Trophoblast cell (in vitro differentiated cells and primary cell): ENCODE measurements at places on chromosomes 12 and 14.

- peak; percentile 50 for DNase-seq
- no peaks in the 10 kb centered on the region for H3K4me1 ChIP-seq
- H3K27me3 ChIP-seq: no peaks in the 10 kb centered on the region
- H3K27ac ChIP-seq: no peak within 1 kb of the TSS
- H3K36me3 ChIP-seq: no peaks in the 10 kb centered on the region
- H3K4me3 ChIP-seq: no peak within 1 kb of the TSS
Observed at GRCh38 chr12:9760699-9761418, at the start of gene CD69. Gene CD69, minus strand, starts transcription at chr12:9760901. Its CDS starts 81 bp downstream, at chr12:9760820.

GRCh38 chr12:69655616-69656340 is 43.3 kb downstream of the BEST3 start:
- H3K27me3 ChIP-seq: no peaks in the 10 kb centered on the region
- peak overlapping the region; percentile 87 for H3K27ac ChIP-seq
- DNase-seq: peak; percentile 88
- peaks cover 18% of the 10 kb centered on the region for H3K4me1 ChIP-seq
- H3K36me3 ChIP-seq: no peaks in the 10 kb centered on the region

- H3K27me3 ChIP-seq: no peaks in the 10 kb centered on the region
- H3K27ac ChIP-seq: no peak overlapping the region
- no peak for DNase-seq
- no peak overlapping the region for H3K4me3 ChIP-seq
- H3K4me1 ChIP-seq: no peaks in the 10 kb centered on the region
Observed at GRCh38 chr12:82474181-82474797, 116.0 kb downstream of the METTL25 start.

DNA sequence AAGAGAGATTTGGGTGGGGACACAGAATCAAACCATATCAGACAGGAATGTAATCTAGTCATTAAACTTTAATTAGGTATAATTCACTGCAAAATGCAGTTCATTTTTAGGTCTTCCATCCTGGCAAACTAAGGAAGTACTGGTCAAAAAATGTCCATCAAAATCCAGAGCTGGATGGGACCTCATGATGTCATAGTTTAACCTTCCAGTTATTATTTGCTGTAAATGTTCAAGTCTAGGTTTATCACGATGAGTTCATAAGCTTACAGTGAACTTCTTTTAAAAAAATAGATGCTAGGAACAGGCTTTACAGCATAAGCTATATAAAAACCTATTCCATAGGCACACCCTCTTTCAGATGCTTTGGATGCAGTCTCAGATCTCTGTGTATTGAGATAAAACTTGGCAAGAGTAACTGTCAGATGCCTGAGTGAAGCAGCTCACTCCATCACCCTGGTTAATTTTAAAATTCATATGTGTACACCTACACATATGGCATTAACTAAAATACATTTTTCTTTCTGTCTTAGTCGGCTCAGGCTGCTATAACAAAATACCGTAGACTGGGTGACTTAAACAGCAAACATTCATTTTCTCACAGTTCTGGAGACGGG is 7.9 kb downstream of the SSPN start:
- H3K27ac ChIP-seq: no peak overlapping the region
- no peak for DNase-seq
- no peaks in the 10 kb centered on the region for H3K4me1 ChIP-seq
- H3K27me3 ChIP-seq: no peaks in the 10 kb centered on the region
- H3K36me3 ChIP-seq: no peaks in the 10 kb centered on the region

- no peak for DNase-seq
- H3K27me3 ChIP-seq: no peaks in the 10 kb centered on the region
- H3K36me3 ChIP-seq: no peaks in the 10 kb centered on the region
- no peak overlapping the region for H3K27ac ChIP-seq
- H3K4me1 ChIP-seq: no peaks in the 10 kb centered on the region
Observed at GRCh38 chr12:55017416-55017925, 2.3 kb upstream of the NEUROD4 start.

- no peak overlapping the region for H3K27ac ChIP-seq
- H3K36me3 ChIP-seq: no peaks in the 10 kb centered on the region
- DNase-seq: peak; percentile 80
- peaks cover 41% of the 10 kb centered on the region for H3K27me3 ChIP-seq
- H3K4me3 ChIP-seq: no peak overlapping the region
- peaks cover 27% of the 10 kb centered on the region for H3K4me1 ChIP-seq
Observed at GRCh38 chr12:48995086-48995879, 3.9 kb downstream of the DDN start.

GRCh38 chr14:21066882-21067502 is 3.1 kb upstream of the ARHGEF40 start:
- H3K36me3 ChIP-seq: no peaks in the 10 kb centered on the region
- no peaks in the 10 kb centered on the region for H3K27me3 ChIP-seq
- H3K4me3 ChIP-seq: no peak overlapping the region
- peaks cover 12% of the 10 kb centered on the region for H3K4me1 ChIP-seq
- DNase-seq: no peak
- H3K27ac ChIP-seq: no peak overlapping the region

GRCh38 chr12:85322715-85323114 is 42.7 kb downstream of the ALX1 start:
- no peak overlapping the region for H3K4me3 ChIP-seq
- H3K27me3 ChIP-seq: no peaks in the 10 kb centered on the region
- H3K27ac ChIP-seq: no peak overlapping the region
- DNase-seq: no peak
- H3K36me3 ChIP-seq: no peaks in the 10 kb centered on the region
- no peaks in the 10 kb centered on the region for H3K4me1 ChIP-seq

DNA sequence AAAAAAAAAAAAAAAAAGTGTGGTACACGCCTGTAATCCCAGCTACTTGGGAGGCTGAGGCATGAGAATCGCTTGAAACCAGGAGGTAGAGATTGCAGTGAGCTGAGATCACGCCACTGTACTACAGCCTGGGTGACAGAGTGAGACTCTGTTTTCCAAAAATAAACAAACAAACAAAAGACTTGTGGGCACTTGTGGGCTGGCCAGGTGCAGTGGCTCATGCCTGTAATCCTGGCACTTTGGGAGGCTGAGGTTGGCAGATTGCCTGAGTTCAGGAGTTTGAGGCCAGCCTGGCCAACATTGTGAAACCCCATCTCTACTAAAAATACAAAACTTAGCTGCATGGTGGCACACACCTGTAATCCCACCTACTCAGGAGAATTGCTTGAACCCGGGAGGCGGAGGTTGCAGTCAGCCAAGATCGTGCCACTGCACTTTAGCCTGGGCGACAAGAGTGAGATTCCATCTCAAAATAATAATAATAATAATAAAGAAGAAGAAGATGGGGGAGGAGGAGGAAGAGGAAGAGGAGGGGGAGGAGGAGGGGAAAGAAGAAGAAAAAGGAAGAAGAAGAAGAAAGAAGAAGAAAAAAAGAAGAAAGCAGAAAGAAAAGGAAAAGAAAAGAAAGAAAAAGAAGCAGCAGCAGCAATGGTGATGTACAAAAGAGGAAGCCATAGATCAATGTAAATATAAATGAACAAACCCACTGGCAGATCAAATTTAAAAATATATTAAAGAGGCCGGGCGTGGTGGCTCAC is 27.9 kb upstream of the CCNT1 start:
- H3K4me1 ChIP-seq: no peaks in the 10 kb centered on the region
- no peak overlapping the region for H3K4me3 ChIP-seq
- H3K27me3 ChIP-seq: no peaks in the 10 kb centered on the region

GRCh38 chr14:70793637-70794036 is 15.7 kb downstream of the MAP3K9 start:
- H3K27ac ChIP-seq: no peak overlapping the region
- H3K4me1 ChIP-seq: no peaks in the 10 kb centered on the region
- peak; percentile 28 for DNase-seq
- peaks cover 5% of the 10 kb centered on the region for H3K36me3 ChIP-seq
